ENCODE measurements at places on chromosomes 3 and 15.

DNA sequence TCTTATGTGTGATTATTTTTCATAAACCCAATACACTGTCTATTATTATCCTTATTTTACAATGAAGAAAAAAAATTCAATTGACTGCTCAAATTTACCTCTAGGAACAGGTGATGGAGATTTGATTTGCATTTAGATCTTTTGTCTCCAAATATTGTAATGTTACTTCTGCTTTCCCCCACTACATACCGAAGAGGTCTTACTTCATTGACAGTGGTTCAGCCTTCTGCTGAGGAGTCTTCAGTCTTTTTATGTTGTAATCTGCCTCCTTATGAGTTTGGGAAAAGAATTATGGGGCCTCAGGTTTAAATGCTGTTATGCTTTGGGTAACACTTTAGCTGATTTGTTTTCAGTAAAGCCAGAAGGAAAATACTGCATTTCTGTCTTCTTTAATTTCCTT lies 199.5 kb downstream of the LPP start:
- DNase-seq: no peak

DNA sequence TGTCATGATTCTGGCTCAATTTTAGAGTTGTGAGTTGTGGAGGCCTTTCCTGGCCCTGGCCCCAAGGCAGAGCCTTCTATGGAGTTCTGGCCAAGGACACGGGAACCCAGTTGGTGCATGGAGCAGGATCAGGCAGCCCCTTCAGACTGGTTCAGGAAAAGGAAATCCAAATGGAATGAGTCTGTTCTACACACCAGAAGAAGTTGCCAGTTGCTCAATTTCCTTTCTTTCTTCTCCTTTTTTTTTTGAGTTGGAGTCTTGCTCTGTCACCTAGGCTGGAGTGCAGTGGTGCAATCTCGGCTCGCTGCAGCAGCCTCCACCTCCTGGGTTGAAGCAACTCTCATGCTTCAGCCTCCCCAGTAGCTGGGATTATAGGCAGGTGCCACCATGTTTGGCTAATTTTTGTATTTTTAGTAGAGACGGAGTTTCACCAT lies 28.9 kb upstream of the BHLHE40 start:
- peak; percentile 43 for DNase-seq

GRCh38 chr15:94387849-94388441 lies 156.6 kb downstream of the MCTP2 start:
- DNase-seq: no peak

DNA sequence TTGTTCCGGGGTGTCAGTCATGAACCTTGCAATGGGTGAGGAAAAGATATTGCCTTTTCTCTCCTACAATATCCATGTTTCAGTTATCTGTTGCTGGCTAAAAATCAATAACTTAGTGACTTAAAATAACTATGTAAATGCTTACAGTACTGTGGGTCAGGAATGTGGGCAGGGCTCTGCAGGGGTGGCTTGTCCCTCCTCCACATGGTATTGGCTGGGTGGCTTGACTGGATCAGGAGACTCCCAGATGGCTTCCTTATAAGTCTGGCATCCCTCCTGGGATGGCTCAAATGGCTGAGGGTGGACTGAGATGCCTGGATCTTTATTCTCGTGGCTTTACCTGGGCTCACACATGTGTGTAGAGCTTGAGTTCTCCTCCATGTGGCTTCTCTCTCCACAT lies 47.5 kb downstream of the GTPBP8 start:
- no peak for DNase-seq

GRCh38 chr3:45593708-45594601 lies 596 bp upstream of the LIMD1 start:
- DNase-seq: peak; percentile 94

- no peak for DNase-seq
These were observed 38.4 kb downstream of the PLCL2 start for GRCh38 chr3:16923112-16923511.

DNA sequence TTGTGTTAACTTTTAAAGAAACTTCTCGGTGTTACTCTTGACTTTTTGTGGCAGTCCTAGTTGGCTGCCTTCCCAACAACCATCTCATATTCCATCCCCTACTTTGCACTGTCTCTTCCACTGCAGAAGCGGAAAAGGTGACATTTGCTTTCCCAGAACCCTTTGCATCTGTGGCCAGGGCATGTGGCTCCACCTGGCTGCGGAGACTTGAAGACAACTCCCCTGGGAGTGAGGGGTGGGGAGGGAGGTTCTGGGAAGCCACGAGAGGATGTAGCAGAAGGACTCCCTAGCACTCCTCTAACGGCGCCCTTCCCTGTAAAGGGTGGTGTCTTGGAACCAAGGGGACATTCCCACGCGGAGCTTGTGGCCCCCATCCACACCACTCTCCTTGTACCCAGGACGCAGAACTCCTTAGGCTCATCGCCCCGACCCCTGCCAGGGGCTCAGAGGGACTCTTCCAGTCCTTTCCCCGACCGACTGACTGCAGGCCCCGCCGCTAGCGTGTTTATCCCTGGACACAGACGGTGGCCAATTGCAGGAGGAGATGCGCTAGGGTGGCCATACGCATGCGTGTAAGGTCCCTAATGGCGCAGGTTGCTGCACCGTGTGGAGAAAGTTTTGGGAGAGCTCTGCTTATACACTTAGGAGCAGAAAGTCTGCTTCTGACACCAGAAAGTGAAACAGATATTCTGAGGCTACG lies 33.2 kb upstream of the SECISBP2L start:
- no peak for DNase-seq

DNA sequence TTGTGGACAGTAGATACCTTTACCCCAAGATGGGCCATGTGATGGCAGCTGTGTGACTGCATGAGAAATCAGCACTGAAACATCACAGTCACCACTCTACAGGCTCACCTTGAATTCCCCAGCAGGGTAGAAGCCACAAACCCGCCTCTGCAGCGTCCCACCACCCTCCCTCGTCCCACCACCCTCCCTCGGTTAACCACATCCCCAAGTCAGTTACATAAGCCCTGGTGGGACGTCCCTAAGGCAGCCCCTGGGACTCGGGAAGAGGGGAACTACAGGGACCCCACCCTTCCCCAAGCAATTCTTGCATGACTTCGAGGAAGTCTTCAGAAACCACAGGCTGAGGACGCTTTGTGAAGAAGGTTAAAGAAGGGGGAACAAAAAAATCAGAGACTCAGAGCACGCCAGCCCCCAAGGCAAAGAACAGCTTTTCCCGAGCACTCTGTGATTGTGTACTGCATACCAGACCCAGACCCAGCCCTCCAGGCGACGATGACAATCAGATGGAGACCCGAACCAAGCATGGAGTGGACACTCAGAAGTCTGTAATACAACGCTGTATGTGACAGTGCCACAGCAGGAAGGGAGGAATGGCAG lies 60.5 kb downstream of the SH3BP5 start:
- peak; percentile 94 for DNase-seq

- no peak for DNase-seq
These were observed 102.0 kb upstream of the DAZL start for GRCh38 chr3:16707260-16707659.

GRCh38 chr15:70741677-70742293 lies 21.6 kb downstream of the UACA start:
- DNase-seq: peak; percentile 89

- DNase-seq: no peak
These were observed 62.5 kb upstream of the MLF1 start for GRCh38 chr3:158508481-158508880.

DNA sequence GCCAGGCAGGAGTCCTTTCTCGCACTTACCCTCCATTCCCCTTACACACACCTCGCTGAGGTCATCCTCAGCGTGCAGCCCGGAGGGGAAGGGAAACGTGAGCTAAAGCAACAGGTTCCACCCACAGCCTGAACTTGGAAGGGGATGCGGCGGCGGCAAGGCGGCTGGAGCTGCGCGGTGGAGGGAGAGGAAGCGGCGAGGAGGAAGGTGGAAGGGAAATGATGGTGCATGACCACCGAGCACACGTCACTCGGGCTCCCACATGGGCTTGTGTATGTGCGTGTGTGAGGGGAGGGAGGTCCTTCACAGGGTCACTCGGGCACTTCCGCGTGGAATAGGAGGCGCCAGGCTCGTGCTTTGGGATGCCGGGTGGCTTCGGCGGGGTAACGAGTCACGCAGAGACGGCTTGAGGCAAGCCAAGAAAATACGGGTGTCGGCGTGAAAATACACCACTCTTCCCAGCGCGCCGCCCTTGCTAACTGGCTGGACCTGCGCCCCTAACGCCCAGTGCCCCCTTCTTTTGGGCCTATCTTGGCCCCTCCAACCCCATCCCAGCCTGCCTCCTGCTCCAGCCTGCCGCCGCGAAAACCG lies 225.5 kb upstream of the IL12A start:
- peak; percentile 80 for DNase-seq

- no peak for DNase-seq
These were observed 10.8 kb upstream of the HRH1 start for GRCh38 chr3:11143476-11143875.

- no peak for DNase-seq
These were observed 227.8 kb downstream of the TBL1XR1 start for GRCh38 chr3:176969506-176969905.

GRCh38 chr3:149376718-149377407 lies 586 bp downstream of the TM4SF1 start:
- DNase-seq: no peak

GRCh38 chr3:27392950-27393679 lies 23.9 kb upstream of the NEK10 start:
- DNase-seq: no peak

DNA sequence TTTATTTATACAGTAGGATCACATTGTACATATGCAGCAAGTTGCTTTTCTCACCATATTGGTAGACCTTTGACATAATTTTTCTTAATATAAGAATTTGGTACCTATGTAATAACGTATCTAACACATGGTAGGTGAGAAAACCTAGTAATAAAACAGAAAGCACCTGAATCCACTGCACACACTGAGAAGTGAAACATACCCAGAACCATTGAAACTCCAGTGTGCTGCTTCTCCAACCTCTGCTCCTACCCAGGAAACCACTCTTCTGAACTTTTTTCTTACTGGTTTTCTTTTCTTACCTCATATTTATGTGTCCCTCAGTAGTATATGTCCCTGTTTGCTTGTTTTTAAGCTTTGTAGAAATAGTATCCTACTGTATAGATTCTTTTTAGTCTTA lies 293.0 kb downstream of the UBE2E2 start:
- DNase-seq: no peak

DNA sequence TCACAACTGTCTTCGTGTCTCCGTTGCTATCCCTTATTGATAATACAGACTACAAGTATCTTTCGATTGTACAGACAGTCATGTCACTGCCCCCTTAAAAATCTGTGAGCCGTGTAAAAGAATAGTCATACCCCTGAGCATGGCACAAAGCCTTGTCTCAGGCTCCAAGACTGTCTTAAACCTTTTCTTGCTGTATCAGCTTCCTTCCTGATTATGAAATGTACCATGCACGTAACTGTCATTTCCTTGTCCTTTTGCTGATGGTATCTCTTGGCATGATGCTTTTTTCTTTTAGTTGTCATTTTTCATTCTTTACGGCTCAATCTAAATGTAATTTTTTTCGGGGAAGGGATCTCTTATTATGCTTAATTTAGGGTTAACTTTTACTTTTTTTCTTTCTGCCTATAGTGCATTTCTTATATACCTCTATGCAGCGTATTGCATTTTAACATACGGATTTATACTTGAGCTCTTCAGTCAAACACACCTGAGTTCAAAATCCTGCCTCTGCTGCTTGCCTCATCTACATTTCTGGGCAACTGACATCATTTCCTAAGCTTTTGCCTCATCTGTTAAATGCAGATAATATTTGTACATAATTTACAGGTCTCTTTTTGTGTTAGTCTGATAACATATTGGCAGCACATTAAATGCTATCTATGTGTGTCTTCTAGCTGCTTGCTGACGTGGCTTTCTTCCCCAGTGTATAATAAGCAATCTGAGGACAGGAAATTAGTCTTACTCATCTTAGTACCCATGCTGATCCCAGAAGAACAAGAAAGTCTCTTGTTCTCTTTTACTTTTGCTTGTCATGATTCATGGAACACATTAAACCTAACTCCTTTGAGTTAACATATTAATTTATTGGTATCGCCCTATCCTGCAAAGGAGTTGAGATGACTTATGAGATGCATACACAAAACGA lies 57.3 kb downstream of the ROBO2 start:
- no peak for DNase-seq

DNA sequence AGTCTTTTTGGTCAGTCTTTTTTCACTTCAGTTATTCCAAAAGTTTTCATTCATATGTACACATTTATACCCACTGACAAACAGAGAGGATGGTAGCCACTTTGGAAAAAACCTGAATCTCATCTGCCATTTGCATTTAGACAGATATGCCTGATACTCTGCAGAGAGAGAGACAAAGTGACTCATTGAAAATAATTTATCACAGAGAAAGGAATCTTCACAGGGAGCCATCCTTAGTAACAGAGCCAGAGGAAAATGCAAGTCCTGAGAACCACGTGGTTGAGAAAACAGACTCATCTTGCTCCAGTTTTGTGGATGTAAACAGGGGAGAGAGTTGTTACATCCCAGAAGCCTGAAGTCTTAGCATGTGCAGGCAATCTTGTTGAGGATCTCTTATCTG lies 28.2 kb upstream of the PLAAT1 start:
- no peak for DNase-seq

- DNase-seq: no peak
These were observed 16.3 kb downstream of the HHLA2 start for GRCh38 chr3:108312656-108313055.

DNA sequence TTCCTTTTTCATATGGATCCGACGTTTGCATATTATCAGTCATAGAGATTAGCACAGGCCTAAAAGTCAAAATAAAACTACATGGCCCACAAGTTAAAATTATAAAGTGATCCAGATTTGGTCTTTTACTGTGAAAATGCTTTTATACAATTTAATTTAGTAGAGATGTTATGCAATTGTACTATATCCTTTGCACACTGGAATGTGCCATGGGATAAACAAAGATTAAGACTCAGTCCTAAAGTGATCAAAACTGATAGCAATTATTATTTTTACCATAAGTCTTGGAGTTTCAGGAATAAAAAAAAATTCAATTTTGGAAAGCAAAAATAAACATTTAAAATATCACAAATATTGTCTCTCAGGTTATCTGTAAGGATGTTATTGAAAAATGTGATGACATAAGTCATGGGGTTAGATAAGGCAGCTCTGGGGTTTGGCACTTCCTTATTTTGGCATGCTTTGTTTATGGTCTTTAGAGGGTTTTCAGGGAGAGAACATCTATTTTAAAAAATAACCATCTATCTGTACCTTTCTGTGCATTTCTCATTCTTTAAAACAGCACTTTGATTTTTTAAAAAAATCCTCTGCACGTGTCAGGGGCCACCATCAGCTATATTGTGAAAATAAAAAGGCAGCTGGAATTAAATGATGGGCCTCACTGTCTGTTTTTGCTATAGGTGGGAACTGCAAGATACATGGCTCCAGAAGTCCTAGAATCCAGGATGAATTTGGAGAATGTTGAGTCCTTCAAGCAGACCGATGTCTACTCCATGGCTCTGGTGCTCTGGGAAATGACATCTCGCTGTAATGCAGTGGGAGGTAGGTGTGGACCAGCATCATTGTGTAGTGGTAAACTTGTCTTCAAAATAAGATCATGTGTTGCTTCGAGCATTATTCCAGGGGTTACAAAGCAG lies 67.3 kb downstream of the TGFBR2 start:
- no peak for DNase-seq

DNA sequence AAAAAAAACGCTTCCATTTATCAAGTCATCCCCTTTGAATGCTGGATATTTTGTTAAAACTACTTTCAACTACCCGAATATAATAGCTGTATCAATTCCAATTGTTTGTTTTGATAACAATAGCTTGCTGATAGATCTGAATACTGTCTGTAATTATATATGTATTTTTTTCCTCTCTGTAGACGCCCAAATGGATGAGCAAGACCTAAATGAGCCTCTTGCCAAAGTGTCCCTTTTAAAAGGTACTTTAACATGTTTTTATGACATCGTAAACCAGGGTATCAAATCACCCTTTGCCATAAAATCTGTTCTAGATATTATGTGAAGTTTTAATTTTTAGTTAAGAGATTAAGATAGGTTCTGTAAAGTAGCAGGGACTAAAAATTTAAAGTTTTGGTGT lies 111.5 kb upstream of the FLNB start:
- no peak for DNase-seq
